Bronchus fibroblast of lung (primary cell): ENCODE measurements at places on chromosomes 4 and X. TPM values are rescaled to one million over a fixed set of nuclear protein-coding genes. Genes with fewer than 3 reads are reported as not detected.

PSAPL1 gene
- total RNA-seq, result not detected in 2 replicates

CLTRN gene
- total RNA-seq, result 0.15 TPM in 1 of 2 replicates, not detected in the other

ANKRD50 gene
- 6.7 and 8.2 TPM in 2 replicates for total RNA-seq

CDKN2AIP gene
- 10.4 and 12.9 TPM in 2 replicates for total RNA-seq

GLRA3 gene
- total RNA-seq, result not detected in 2 replicates

TRPC3 gene
- 3.9 and 4.0 TPM in 2 replicates for total RNA-seq

PIGA gene
- total RNA-seq, result 5.1 and 7.6 TPM in 2 replicates

SASH3 gene
- total RNA-seq, result not detected in 2 replicates
